Kidney (tissue), 22 donors: ENCODE measurements at places on chromosomes 4 and X. TPM values are rescaled to one million over a fixed set of nuclear protein-coding genes. Genes with fewer than 3 reads are reported as not detected.

Gene SMIM20
- total RNA-seq = 23.8 TPM

Gene MYL5
- total RNA-seq = 17.9 TPM

Gene SULT1B1
- 4.7 TPM for total RNA-seq

Gene IDUA
- total RNA-seq = 58.5 TPM

Gene TKTL1
- 0.38 TPM for total RNA-seq

Gene RS1
- total RNA-seq = 0.44 TPM

Gene C4orf36
- total RNA-seq = 2.0 TPM

Gene BMX
- total RNA-seq = 1.4 TPM
